ENCODE measurements at places on chromosomes 13 and 19.
A peak's percentile ranks its signal among the peaks of the same experiment; 100 is the strongest.

GRCh38 chr19:46954502-46954992, 65.1 kb upstream of the NPAS1 start:
- DNase-seq = no peak

- DNase-seq = no peak
Observed at GRCh38 chr13:30702006-30702405, 33.3 kb upstream of the ALOX5AP start.

- no peak for DNase-seq
Observed at GRCh38 chr13:34430294-34430693, 511.8 kb upstream of the NBEA start.

GRCh38 chr13:85278851-85279250, 520.4 kb downstream of the SLITRK6 start:
- no peak for DNase-seq

DNA sequence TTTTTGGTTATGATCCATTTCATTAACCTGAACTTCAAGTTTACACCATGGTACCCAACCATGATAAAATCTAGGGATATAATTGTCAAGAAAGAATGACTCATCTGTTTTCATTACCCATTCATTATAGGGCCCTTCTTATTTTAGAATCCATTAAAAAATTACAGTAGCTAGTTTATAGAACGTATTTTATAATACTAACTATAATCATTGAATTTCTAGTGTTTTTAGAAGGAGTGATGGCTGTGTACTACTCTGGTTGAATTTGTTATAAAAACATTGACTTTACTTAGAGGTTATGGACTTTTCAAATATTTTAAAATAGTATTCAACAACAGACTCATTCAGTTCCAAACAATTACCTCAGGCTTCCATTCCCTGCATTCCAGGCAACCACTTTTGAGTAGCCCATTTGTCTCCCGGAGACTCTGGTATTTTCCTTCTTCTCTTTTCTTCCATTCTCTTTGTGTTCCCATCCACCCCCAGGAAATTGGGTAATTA, 71.9 kb upstream of the KLF12 start:
- no peak for DNase-seq

DNA sequence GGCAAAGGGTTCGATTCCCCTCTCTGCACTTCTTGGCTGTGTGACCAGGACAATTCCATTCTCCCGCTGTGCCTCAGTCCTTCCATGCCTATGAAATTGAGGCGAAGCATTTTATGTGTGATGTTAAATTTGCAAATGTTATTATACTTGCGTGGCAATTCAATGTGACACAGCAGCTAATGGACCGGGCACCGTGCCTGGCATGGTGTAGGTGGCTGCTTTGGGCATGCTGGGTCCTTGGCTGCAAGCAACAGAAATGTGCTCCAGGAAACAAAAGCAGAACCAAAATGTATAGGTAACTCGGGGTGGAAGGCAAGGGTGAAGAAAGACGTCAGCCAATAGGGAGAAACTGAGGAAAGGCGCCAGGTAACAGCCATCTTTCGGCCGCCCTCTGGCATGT, 37.1 kb downstream of the TINCR start:
- DNase-seq = no peak

GRCh38 chr19:43684326-43684725, 14.4 kb upstream of the PLAUR start:
- DNase-seq = no peak

GRCh38 chr13:18992791-18993190, 188.8 kb downstream of the TUBA3C start:
- no peak for DNase-seq

- DNase-seq = peak; percentile 96
Observed at GRCh38 chr13:72727417-72728289, at the start of the genes BORA and MZT1. TSS of gene BORA (plus strand) at chr13:72727923. CDS start at chr13:72728941, 1,018 bp downstream. TSS of gene MZT1 (minus strand) at chr13:72727629. CDS start at chr13:72727602, 27 bp downstream.

DNA sequence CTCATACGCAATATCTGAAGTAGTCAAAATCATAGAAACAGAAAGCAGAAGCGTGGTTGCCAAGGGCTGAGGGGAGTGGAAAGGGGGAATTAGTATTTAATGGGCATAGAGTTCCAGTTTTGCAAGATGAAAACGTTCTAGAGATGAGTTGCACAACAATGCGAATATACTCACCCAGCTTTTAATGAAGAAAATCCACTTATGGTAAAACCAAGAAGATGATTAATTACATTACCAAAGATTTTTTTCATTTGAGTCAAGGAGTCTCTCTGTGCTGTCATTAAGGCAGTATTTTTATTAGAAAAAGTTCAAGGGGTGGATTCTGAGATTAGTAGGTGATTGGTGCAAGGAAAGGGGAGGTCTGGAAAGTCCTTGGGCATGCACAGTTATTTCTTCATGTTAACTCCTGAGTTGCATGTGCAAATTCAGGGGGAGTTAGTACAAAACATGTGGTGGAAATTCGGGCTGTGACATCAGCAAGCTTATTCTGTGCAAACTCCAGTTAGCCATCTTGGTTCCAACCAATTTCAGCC, 6.9 kb upstream of the CBY2 start:
- DNase-seq = no peak

All from naive B cell (primary cell).